Tibial artery (tissue), 4 donors: ENCODE measurements at places on chromosomes 7 and 10.

DNA sequence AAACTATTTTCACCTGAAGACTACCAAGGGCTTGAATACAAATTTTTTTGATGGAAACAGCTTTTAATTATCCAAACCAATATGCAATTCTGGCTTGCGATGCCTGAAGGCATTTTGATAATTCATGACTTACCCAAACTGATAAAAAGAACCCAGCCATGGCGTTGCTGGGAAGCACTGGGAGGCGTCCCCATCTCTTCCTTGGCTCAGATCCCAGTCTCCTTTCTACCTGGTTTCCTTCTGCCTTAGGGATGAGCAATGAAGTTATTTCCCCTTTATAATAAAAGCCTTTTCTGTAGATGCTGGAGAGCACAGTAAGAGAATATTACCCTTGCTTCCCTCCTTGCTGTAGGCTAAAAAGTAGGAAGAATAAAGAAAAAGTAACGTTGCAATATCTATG, 129.1 kb upstream of the ANK3 start:
- no peak for DNase-seq

GRCh38 chr7:14839307-14839706, 63.2 kb downstream of the DGKB start:
- no peak for DNase-seq

DNA sequence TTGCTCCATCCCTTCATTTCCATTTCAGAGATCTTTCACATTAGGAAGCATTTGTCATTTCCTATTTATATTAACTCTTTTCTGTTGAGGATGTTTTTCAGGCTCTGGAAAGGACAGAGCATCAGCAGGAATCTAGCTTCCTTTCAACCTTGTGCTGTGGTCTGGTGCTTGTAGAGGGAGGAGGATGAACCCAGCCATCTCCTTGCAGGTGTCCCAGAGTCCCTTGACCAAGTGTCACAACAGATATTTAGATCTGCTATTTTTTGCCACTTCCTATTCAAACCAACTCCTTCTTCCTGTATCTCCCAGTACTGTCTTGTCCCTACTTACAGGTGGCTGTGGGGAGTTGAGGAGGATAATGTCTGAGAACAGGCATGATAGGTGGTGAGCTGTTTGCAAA, 742.8 kb downstream of the GRID1 start:
- no peak for DNase-seq

DNA sequence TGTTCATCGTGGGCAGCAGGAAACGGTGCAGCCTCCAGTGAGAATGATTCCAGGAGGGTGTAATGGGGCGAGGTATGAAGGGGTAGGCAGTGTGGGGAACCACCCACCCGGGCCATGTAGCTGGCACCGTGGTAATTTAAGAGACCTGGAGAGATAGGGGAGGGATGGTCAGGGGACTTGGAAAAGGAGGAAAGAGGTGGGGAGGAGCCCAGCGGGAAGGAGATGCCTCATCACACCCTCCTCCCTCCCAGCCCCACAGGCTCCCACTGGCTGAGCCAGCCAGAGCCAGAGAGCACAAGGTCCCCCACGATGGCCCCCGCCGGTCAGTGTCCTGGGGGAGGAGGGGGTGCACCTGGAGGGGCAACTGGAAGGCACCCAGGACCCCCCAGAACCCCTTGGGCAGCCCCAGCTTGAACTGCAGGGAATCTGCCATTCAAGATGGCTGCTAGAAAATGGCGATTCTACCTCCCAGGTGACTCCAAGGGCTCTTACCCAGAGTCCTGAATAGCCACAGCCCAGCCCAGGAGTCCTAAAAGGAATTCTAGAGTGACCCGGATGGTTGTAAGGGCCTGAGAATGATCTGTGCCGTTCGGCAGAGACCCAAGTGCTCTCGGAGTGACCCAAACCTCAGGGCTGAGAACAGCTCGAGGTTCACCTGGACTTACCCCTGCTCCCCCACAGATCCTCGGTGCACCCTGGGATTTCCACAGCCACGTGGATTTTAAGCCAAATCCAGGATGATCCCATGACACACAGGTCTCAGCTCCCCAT, 28.8 kb downstream of the CALML3 start:
- peak; percentile 75 for DNase-seq

DNA sequence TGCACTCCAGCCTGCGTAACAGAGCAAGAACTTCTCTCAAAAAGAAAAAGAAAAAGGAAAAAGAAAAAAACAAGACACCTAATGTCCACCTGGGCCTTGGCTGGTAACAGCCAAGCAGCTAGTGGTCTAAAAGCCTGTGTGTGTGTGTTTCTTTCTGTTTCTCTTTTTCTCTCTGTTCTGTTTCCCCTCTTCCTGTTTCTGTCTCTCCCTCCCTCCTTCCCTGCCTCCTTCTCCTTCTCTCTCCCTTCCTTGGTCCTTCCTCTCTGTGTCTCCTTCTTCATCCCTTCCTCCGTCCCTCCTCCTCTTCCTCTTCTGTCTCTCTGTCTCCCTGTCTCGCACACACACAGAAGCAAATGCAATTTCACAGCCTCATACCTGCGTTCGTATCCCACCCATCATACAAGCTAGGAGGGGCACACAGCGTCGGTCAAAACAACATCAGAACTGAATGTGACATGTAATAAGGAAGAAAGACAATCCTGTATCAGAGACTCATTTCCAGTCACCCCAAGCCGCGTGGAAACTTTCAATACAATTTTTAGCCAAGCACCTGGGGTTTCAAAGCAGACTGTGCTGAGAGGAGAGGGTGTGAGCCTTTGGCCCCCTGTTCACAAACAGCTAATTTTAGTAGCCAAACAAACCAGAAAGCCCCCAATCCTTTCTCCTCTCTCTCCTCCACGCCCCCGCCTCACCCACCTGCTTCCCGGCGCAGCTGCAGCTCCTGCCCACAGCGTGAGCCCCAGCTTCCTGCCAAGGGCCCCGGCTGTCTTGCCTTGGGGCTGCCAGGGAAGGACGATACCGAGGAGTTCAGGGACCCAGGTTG, 50.2 kb upstream of the GNA12 start:
- DNase-seq, result no peak

DNA sequence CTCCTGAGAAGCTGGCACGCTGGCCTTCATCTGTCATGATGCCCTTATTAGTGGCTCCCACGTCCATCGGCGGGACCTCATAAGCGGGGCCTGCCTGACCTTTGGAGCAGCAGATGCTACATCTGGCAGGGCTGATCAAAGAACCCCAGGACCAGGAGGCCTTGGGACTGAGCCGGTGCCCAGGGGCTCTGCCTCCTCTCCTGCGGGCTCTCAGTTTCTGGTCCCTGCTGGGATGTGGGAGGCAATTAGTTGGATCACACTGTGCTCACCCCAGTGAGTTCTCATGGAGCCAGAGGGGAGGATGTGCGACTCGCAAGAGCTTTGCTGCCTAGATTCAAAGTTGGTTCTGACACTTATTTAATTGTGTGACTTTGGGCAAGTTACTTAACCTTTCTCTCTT, 28.7 kb upstream of the SFRP5 start:
- DNase-seq, result no peak

GRCh38 chr10:118239236-118239630, 102.9 kb downstream of the FAM204A start:
- no peak for DNase-seq

GRCh38 chr7:28956608-28957063, 1.5 kb downstream of the TRIL start:
- DNase-seq, result peak; percentile 68

DNA sequence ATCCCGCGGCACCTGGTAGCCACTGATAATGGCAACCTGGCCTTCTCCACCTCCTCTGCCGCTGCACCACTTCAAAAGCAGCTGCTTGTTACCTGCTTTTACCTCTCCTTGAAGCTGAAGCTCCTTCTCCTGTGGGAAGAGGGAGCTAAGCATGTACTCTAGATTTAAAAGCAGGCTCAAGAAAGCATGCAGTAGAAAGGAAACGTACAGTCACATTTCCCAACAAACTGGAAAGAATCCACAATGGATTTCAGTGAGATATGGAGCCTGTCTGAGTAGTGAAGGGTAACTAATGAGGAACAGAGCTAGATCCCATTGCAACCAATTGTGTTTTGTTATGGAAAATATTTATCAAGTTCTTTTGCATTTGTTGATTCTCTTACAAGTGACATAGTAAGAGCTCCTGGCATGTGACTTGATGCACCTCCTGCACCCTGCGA, 457.4 kb upstream of the GALNT17 start:
- no peak for DNase-seq

GRCh38 chr7:36606153-36606975, 117.9 kb downstream of the AOAH start:
- DNase-seq, result no peak

DNA sequence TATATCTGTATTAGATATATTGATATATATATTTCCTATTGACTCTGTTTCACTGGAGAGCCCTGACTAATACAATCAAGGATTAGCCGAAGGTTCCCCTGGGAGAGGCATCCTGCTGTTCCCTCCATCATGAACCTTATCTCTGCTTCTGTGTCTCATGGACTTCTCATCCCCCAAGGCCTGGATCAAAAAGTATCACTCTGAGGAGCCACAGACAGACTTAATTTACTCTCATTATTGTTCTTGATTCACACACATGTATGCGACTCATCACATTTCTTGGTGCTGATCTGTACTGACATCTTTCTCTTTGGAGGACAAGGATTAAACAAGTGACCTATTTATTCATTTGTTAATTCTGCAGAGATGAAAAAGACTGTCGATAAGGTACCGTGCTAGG, 550.2 kb downstream of the KCNMA1 start:
- no peak for DNase-seq

DNA sequence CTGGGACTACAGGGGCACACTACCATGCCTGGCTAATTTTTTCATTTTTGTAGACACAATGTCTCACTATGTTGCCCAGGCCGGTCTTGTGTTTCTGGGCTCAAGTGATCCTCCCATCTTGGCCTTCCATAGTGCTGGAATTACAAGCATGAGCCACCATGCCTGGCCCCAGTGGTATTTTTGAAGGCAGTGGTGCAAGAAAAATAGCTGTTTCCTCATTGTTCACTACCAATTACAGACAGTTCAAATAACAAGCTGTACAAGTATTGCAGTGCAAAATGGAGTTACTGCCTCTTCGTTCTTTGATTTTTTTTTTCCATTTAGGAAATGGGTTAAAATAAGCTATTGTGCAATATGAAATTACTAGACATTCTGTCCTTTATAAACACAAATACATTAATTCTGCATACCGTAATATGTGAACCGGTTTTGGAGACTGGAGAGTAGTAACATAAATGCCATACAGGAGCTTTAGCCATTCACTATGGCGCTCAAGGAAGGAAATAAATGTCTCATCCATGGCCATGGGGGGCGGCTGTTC, 35.0 kb upstream of the BPGM start:
- no peak for DNase-seq

GRCh38 chr10:88232029-88232895, 350.9 kb downstream of the RNLS start:
- peak; percentile 88 for DNase-seq

DNA sequence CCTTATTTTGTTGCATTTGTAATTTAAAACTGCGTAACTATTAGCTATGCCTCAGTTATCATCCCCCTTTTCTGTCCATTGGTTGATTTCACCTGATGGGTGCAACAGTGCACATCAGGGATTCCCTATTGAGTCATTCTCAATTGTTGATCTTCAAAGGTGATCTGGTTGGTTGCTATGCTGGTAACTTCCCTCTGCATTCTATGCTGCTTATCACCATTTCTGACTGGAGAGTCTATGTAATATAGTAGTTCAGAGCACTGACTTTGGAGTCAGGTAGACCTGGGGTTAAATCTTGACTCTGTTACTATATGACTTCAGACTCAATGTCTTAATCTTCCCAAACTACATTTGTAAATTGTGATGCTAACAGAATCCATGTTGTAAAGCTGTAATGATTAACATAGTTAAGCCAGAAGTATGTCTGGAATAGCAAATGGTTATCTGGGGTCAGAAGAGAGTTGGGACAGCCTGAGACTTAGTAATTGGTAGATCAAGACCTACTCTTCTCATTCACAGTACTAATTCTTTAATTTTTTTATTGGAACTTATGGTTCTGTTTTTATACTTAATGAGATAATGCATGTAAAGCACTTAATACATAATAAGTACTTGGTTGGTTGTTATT, 38.1 kb downstream of the EXOC6 start:
- DNase-seq, result no peak

GRCh38 chr10:70292004-70292403, 8.2 kb upstream of the NPFFR1 start:
- no peak for DNase-seq
